NCI-H2081 (cell line): ENCODE measurements at places on chromosomes 1 and 21.

- no peak for DNase-seq
These were observed 115.9 kb upstream of the JUN start for GRCh38 chr1:58899587-58900271.

DNA sequence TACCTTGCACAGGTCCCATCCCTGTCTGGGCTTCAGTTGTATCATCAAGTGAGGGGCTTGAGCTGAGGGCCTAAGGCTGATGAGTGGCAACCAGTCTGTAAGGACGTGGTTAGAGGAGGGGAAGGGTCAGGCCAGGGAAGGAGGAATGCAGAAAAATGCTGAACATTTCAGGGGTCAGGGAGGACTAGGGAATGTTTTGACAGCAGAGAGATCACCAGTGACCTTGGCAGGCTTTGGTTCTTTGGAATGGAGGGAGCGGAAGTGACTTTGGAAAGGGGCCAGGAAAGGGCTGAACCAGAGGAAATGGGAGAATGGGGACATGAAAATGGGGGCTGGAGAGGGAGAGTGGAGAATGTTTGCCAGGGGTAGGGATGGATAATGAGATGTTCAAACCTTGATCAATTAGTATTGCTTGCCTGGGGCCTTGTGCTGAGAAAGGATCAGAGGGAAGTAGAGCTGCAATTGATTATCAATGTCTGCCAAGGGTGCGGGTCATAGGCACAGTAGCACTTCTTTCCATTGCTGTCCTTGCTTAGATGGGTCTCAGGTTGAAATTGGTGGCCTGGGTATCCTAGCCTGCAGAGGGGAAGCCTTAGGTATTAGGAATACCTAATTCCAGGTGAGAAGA, 7.4 kb downstream of the LDLRAP1 start:
- no peak for DNase-seq

DNA sequence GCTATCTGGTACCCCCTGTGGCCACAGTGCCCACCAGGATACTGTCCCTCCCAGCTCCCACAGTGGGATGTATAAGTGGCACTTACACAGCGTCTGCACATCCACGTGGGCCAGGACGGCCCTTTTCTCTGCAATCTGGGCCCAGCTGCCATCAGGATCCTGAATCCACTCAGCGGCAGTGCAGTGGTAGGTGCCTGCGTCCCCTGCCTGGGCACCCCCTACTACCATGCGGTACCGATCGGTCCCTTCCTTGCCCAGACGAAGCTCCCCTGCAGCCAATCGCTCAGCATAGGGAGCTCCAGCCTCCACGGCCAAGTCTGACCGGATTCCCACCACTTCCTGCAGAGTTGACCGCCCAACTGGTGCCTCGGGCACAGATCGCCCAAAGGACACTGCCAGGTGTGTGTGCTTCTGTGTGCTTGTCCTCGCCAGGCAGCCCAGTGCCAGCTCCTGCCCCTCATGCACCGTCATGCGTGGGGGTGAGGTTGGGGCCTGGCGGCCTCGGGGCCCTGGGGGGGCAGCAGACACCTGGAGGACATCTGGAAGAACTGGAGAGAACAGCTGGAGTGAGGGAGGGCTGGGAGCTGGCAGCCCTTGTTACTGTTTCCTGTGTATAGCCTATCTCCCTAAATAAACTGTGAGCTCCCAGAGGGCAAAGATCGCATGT, 4.7 kb downstream of the IGSF8 start:
- DNase-seq: no peak

DNA sequence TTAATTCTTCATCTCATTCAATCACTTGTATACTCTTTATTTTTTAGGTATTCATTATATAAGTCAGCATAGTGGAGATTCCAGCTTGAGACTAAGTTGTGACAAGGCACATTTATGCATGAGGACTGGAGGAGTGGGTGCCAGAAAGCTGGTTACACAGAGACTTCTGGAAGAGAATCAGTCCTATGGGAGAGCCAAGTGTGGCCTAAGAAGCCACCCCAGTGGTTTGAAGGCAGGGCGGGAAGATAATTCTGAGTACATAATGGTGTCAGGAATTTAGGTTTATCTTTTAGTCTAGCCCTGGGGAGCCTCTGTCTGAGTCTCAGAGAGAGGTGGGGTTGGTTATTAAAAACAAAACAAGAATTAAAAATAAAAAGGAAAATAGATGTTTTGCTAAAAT, 83.0 kb downstream of the SPAG17 start:
- no peak for DNase-seq

- DNase-seq: no peak
These were observed 647.5 kb upstream of the CHRM3 start for GRCh38 chr1:238738892-238739291.

GRCh38 chr21:44461464-44462001, 6.2 kb downstream of the LRRC3 start:
- DNase-seq: no peak

GRCh38 chr1:21852282-21853130, 40.4 kb downstream of the LDLRAD2 start:
- no peak for DNase-seq

DNA sequence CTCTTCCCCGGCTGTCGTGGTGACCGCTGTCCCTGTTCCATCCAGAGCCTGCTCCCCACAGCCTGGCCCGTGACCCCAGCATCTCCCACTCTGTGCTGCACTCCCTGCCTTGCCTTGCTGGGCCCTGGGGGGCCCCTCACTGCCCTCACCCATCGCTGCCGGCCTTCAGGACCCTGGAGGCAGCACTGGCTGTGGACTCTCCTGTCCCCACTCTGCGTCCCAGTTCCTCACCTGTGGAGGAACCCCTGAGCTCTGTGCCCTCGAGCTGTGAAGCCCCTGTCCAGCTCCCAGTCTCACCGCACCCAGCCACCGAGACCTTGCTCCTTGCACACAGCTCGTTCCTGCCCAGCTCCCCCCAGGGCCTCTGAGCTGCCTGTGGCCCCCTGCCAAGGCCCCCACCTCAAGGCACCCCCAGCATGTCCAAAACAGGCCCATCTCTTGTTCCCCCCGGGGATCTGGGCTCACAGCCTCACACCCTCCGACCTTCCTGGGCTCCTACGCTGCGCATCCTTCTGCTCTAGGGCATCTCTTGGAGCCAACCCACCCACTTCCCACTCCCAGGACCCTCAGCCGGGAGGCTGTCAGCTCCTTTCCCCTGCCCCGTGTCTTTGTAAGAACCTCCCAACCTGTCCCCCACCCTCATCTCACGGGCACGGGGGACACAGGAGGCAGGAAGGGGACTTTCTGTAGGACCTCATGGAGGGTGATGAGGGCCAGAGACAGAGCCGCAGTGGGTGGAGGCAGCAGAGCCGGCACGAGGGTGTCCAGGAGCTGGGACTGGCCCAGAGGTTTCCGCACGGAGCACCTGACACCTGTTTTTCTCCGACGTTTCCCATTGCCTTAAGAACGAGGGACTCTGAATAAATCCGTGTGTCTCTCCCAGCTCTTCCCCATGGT, 109.3 kb downstream of the WDR4 start:
- no peak for DNase-seq

GRCh38 chr1:29579821-29580425, 343.6 kb downstream of the PTPRU start:
- no peak for DNase-seq

- DNase-seq: peak; percentile 56
These were observed 791 bp downstream of the USP24 start for GRCh38 chr1:55214212-55214933.

DNA sequence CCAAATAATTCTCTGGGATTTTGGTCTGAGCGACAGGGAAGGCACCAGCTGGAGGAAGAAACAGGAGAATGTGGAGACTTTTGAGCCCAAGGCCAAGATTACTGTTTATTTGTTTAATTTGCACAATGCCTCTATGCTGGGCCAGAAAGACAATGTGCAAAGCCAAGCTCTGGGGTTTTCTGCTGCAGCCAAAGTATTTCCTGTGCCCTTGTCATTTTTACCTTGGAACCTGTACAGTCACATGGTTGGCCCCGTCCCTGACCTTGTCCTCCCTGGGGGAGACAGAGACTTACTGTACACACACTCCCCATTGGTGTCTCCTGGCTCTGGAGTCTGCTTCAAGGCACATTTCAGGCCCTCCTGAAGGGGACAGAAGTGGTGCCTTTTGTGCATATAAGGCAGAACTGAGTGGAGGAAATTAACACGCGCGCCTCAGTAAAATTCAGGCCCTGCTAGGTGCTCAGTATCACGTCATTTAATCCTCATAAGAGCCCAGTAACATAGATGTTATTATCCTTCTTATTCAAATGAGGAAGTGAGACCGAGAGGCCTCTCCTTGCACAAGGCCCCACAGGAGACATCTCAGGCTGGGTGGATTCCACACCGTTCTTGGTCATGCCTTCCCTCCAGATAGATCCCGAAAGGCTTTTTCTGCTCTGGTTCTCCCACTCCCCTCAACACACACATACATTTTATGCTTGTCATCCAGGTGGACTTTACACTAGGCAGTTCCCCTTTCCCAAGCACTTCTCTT, 21.1 kb downstream of the C1orf115 start:
- DNase-seq: no peak

- no peak for DNase-seq
These were observed 79.3 kb downstream of the TNNI3K start for GRCh38 chr1:74314438-74314837.

- no peak for DNase-seq
These were observed 26.1 kb downstream of the PCAT6 start for GRCh38 chr1:202836623-202837403.

DNA sequence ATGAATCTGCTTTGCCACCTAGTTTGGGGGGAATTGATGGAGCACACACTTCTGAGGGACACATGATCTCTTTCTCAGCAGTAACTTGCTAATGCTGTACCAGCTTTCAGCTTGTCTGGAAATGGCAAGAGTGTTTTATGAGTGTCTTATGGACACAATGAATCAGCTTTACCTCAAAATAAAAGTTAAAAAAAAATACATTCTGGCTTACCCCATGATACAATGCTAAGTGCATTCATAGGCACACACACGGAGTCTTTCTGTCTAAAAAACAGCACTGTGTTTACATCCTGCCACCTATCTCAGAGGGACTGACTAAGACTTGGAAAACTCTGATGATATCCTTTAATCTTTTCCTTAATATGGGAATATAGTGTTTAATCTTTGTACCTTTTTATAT, 455.5 kb upstream of the ADAMTS5 start:
- no peak for DNase-seq

GRCh38 chr1:235902677-235903542, 36.2 kb upstream of the LYST start:
- no peak for DNase-seq

GRCh38 chr1:56432166-56432971, 147.0 kb downstream of the PLPP3 start:
- DNase-seq: no peak

DNA sequence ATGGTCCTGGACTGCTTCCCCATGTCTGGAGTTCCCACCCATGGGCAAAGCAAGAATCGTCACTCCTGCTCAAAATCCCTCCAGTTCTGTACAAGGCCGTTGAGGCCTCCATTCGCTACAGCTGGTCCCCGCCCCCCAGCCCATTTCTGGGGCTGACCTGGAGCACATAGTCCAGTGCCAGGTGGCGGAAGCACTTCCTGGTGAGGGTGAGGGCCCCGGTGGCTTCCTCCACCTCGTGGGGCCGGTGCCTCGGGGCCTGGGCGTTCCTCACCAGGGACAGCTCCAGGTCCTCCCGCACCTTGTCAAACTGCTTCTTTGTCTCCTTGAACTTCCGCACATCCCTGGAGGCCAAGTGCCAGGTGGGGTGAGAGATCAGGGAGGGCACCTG, 7.4 kb downstream of the ACAP3 start:
- no peak for DNase-seq

DNA sequence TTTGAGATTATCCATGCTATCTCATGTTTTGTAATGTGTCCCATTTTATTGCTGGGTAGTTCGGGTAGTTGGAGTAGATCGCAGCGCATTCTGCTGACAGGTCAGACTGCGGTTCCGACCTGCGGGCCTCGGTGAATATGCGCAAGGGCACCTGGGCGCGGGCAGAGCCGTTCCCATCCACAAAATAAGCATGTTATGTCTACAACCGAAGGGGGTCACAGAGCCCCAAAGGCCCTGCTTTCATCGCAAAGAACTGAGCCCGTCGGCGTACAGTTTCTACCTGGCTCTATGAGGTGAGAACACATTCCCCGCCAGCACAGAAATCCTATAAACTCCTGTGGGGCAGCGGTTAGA, 88.4 kb downstream of the PRKAB2 start:
- no peak for DNase-seq

- DNase-seq: no peak
These were observed 2.4 kb downstream of the ACTN2 start for GRCh38 chr1:236688705-236689104.

- DNase-seq: no peak
These were observed 38.5 kb downstream of the ZBTB8OS start for GRCh38 chr1:32611859-32612188.

GRCh38 chr1:206449565-206449964, 20.7 kb upstream of the IKBKE start:
- DNase-seq: no peak

GRCh38 chr1:38213646-38214434, 167.2 kb upstream of the POU3F1 start:
- DNase-seq: no peak

DNA sequence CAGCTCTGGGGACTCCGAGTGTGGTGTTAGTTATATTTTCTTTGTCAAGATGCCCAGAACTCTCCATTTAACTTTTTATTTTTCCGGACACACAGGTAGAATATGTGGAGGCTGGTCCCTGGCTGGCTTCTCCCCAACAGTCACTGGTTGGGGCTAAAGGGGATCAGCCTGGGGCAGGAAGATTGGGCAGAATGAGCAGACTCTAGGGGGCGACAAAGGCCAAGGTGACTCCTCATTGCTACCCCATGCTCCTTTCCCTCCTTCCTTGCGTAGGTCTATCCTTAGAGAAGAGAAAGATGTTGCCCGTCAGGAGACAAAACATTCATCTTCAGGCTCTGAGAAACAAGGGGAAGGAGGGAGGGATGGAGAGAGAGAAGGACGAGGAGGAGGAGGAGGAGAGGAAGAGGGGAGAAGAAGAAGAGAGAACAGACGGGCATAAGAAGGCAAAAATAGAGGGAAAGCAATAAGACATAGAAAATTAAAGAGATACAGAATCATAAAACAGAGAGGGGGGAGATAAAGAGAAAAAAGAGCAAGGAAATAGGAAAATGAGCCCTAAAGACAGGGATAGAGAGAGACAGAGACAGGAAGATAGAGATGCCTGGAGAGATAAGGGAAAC, 89.9 kb downstream of the FOXD2 start:
- peak; percentile 31 for DNase-seq

- DNase-seq: no peak
These were observed 105.3 kb upstream of the TENT5C start for GRCh38 chr1:117500584-117500983.

- DNase-seq: no peak
These were observed 222.1 kb downstream of the LMX1A start for GRCh38 chr1:165134431-165134830.

DNA sequence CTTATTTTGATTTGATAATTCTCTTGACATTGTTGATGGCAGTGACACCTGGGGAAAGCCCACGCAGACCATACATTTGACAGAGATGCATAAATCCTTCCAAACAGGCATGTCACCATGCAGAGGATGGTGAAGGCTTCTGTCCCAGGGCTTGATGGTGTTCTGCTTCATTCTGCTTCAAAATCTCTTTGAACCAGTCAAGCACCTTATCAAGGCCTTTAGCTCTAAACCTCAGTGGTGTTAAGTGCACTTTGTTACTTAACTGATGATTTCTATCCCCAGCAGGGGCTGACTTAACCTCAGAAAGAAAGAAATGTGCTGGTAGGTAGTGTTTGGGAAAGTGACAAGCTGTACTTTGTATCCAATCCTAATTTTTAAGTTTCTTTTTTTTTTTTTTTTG, 81.1 kb downstream of the RRAGC start:
- no peak for DNase-seq

- no peak for DNase-seq
These were observed 46.2 kb downstream of the PLPP3 start for GRCh38 chr1:56533197-56533596.
